ENCODE measurements at places on chromosomes 3 and 15.

GRCh38 chr3:194032828-194033435 is 103.0 kb upstream of the HES1 start:
- peak; percentile 38 for DNase-seq

GRCh38 chr15:60804986-60805949 is 326.3 kb upstream of the ICE2 start:
- no peak for DNase-seq

DNA sequence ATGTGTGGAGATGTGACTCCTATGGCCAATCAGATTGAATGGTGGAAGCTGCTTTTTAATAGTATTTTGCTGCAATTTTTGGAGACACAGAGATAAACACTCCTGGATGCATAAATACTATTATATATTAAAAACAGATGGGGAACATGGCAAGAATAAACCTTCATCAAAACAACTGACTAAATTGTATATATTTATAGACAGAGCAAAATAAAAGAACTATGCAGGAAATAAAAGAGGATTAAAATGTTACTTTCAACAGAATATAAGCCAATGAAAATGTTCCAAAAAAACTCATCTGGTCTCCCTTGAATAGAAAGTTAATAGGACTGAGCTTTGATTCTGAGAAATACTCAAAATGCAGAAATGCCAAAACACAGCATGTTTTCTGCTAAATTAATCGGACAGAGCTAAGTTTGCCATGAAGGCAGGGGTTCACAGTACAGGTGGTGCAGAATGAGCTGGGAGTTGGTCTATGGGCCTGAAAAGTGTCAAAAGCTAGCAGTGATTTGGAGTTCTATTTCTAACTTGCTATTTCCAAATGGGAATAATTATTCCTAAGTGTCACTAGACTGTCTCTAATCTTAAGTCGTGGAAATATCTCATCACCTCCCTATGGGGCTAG is 227.2 kb downstream of the CNTN3 start:
- no peak for DNase-seq

- no peak for DNase-seq
Observed at GRCh38 chr3:122952520-122952919, 75.0 kb downstream of the SEMA5B start.

DNA sequence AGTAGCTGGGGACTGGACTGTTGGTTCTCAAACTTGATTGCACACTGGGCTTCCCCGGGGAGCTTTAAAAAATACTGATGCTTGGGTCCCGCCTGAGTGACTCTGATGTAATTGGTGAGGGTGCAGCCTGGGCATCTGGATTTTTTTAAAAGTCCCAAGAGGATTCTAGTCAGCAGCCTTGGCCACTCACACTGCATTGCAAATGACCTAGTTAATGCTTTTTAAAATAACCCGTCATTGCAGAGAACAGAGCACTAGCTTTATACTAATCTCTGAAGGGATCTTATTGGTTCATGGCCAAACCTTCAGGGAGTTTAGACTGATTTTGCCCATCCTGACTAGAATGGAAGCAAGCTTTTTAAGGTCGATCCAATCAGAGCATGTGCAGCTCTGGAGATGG is 310.6 kb upstream of the PROK2 start:
- DNase-seq, result no peak

- no peak for DNase-seq
Observed at GRCh38 chr3:168497183-168497582, 401.5 kb upstream of the GOLIM4 start.

- DNase-seq, result no peak
Observed at GRCh38 chr15:80339601-80340000, 64.6 kb upstream of the ARNT2 start.

GRCh38 chr15:57903626-57904025 is 161.9 kb downstream of the ALDH1A2 start:
- DNase-seq, result no peak

DNA sequence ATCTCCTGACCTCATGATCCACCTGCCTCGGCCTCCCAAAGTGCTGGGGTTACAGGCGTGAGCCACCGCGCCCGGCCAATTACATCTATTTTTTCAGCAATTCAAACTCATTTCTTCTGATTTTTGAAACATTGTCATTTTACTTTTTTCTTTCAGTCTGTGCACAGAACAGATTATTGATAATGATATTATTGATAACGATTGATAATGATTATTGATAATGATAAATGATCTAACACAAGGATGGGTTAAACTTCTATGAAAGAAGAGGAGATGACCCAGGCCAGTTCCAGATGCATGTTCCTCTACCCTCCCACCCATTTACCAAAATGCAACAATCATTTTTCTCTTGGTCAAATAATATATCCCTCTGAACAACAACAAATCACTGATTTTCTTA is 118.0 kb downstream of the CTNNB1 start:
- DNase-seq, result peak; percentile 37

GRCh38 chr3:116785226-116785625 is 75.6 kb downstream of the TUSC7 start:
- DNase-seq, result no peak

Measured in upper lobe of left lung (tissue), 6 donors.